ENCODE measurements at places on chromosomes 7 and 10. TPM values are rescaled to one million over a fixed set of nuclear protein-coding genes. Genes with fewer than 3 reads are reported as not detected.

AGR2 gene
- total RNA-seq, result not detected

NEURL1 gene
- not detected for total RNA-seq

KEL gene
- total RNA-seq, result 0.23 TPM

PILRA gene
- total RNA-seq, result not detected

- no peak for DNase-seq
These were observed 111.5 kb downstream of the FOXL3 start for GRCh38 chr7:401495-401894.

GRCh38 chr7:137110535-137110934 lies 233.0 kb downstream of the PTN start:
- DNase-seq, result peak; percentile 57

DNA sequence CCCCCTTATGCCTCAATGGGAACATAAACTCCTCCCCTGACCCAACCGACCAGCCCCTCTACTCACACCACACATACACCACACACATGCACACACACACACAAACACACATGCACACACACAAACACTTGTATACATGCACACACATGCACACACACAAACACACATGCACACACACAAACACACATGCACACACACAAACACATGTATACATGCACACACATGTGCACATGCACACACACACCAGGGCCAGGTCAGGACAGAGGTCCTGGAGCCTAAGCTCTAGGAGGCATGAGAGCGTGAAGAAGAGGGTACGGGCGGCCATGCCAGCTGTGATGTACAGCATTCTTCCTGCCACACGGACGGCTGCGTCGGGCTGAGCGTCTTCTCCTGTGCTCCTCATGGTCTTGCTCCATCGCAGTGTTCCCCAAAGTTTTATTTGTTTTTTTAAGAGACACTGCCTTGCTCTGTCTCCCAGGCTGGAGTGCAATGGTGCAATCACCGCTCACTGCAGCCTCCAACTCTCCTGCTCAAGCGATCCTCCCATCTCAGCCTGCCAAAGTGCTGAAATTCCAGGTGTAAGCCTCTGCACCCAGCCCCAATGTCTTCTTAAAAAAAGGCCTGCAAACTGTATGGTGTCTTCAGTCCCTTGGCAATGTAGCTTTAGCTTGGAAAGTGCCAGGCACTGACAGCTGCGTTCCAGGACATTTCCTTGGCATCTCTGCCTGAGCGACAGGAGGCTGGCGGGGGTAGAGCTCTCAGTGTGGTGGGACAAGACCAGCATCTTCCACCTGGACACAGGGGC lies 38.8 kb upstream of the INPP5A start:
- DNase-seq, result no peak

DNA sequence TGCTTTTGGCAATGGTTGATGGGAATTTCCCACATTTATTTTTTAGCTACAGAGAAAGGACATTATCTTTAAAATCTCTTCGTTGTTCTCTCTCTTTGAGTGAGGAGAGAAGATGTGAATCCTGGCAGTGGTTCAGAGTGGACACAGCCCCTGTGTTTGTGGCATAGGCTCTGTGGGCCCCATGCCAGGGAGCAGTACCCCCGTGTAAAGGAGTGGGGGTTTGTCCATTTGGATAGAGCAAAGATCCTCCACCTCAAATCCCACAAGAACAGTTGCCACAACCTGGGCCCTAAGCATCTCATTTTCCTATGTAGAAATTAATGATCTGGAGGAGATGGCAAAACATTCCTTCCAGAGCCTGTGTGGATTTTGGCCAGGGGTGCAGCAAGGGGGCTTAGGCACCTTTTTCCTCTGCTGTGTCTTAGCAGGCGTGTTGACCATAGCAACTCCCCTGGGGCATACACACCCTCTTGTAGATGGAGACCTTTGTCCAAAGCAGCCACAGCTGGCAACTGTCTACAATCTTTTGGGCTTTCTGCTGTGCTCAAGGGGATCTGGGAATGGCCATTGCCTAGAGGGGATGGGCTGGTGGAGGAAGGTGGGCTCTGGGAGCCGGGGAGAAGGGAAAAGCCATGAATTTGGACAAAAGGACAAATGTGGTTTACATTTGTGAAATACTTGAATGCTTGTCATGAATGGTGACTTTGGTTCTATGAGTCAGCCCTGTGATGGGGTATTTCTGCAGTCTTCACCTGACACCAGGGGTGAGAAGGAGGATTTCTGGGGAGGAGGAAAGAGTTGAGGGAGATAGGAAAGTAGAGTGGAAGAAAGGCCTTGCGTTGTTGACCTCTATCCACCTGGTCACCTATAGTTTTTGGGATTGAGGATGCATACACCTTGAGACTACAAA lies 92.0 kb downstream of the TCF7L2 start:
- DNase-seq, result peak; percentile 66

DNA sequence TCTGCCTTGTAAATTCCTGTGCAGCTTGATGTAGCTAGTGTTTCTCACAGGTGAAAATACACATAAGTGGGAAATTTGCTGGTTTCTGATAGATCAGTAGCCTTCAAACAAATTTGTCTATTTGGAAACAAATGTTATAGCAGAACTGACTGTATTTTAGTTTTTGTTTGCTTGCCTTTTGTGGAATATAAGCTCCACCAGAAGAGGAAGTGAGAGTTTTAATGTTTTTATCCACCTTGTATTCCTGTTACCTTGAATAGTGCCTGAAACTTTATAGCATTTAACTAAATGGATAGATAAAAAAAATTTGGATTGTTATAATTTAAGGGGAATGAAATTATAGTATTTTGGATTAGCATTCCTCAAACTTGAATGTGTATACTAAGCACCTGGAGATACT lies 9.8 kb downstream of the WAC start:
- no peak for DNase-seq

DNA sequence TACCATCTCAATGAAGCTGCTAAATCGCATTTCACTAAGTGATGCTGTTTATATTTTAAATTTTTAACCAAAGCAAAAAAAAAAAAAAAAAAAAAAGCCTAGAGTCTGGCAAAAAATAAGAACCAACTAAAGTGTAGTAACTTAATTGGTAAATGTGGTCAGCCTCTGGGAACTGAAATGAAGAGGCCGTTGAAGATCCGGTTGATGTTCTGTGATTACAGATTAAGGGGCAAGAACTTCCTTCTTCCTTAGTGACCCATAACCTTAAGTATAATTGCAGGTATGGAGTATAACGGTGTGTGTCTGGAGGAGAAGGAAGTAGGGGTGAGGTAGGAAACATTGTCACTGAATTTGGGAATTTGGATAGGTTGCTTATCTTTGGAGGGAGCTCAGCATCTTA lies 7.7 kb upstream of the SRGN start:
- no peak for DNase-seq

DNA sequence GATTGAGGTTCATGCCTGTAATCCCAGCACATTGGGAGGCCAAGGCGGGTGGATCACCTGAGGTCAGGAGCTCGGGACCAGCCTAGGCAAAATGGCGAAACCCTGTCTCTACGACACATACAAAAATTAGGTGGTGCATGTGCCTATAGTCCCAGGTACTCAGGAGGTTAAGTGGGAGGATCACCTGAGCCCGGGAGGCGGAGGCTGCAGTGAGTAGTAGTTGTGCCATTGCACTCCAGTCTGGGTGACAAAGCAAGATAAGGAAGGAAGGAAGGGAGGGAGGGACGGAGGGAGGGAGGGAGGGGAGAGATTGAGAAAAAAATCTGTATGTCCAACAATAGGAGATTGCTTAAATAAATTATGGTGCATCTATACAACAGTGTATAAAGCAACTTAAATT lies 13.2 kb downstream of the TLL2 start:
- no peak for DNase-seq

Measured in LHCN-M2 (cell line).